Mesendoderm (in vitro differentiated cells): ENCODE measurements at places on chromosomes 12 and 14.
A peak's percentile ranks its signal among the peaks of the same experiment; 100 is the strongest.

DNA sequence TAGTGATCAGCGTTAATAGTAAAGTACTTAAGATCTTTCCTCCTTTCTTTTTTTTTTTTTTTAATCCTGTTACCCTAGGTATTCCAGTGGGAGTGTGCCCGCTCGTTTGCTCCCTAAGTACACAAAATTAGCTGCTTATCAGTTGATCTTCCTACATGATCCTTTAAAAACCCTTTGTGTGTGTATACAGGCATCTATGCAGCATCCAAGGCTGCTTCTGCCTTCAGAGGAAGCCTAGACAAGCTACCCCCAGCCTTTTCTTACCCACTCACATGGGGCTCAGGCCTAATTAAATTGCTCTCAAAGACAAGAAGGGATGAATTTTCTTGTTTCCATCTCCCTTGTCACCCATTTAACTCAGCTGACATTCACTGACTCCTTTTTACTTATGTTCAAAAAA, 343.4 kb upstream of the LMO3 start:
- no peak for DNase-seq
- H3K4me1 ChIP-seq = peaks cover 3% of the 10 kb centered on the region
- no peaks in the 10 kb centered on the region for H3K27me3 ChIP-seq
- no peaks in the 10 kb centered on the region for H3K36me3 ChIP-seq

- no peak for DNase-seq
- H3K27ac ChIP-seq = no peak overlapping the region
- no peaks in the 10 kb centered on the region for H3K27me3 ChIP-seq
- no peak overlapping the region for H3K4me3 ChIP-seq
- no peaks in the 10 kb centered on the region for H3K4me1 ChIP-seq
Observed at GRCh38 chr12:127479256-127479655, 787.7 kb upstream of the TMEM132C start.

DNA sequence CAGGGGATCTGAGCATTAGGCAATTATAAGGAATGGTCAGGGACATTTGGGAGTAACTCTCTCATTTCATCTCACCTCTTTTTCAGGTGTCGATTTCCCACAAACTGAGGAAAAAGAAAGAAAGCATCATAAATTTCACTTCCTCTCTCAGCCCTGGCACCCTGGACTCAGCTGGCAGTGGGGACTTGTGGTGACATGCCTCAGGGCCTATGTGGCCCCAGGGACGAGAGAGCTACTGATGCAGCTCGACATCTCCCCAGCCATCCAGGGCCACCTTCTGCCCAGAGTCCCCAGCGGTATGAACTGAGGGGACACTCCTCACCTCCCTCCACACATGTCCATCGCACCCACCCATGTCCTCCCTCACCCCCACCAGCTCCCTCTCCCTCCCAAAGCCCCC, 11.7 kb downstream of the TNFRSF1A start:
- no peak overlapping the region for H3K27ac ChIP-seq
- H3K4me3 ChIP-seq = no peak overlapping the region
- no peak for DNase-seq
- H3K36me3 ChIP-seq = peaks cover 34% of the 10 kb centered on the region

- no peaks in the 10 kb centered on the region for H3K27me3 ChIP-seq
- peaks cover 7% of the 10 kb centered on the region for H3K4me1 ChIP-seq
- no peak overlapping the region for H3K4me3 ChIP-seq
- no peaks in the 10 kb centered on the region for H3K36me3 ChIP-seq
Observed at GRCh38 chr14:93683226-93683625, 105.1 kb downstream of the PRIMA1 start.

GRCh38 chr12:87217491-87217890, 811.7 kb downstream of the C12orf50 start:
- no peaks in the 10 kb centered on the region for H3K36me3 ChIP-seq
- no peaks in the 10 kb centered on the region for H3K4me1 ChIP-seq
- no peak overlapping the region for H3K27ac ChIP-seq
- no peak overlapping the region for H3K4me3 ChIP-seq

DNA sequence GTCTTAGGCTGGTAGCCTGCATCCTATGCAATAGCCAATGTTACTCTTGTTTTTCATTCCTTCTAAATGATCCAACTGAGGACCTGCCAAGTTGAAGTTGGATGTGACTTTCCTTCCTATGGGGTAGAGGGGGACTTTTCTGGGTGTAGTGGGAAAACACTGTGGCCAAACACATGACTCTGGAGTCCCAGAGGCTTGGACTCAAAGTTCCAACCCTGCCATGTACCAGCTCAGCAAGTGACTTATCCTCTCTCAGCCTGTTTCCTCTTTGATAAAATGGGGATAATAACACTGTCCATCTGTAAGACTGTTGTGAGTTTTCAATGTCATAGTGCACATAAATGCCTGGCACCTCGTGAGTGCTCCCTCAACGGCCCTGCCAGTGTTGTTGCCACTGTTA, 97.0 kb downstream of the ZFP36L1 start:
- no peak overlapping the region for H3K4me3 ChIP-seq
- no peak for DNase-seq
- H3K36me3 ChIP-seq = no peaks in the 10 kb centered on the region
- no peak overlapping the region for H3K27ac ChIP-seq
- no peaks in the 10 kb centered on the region for H3K27me3 ChIP-seq
- H3K4me1 ChIP-seq = peaks cover 3% of the 10 kb centered on the region

DNA sequence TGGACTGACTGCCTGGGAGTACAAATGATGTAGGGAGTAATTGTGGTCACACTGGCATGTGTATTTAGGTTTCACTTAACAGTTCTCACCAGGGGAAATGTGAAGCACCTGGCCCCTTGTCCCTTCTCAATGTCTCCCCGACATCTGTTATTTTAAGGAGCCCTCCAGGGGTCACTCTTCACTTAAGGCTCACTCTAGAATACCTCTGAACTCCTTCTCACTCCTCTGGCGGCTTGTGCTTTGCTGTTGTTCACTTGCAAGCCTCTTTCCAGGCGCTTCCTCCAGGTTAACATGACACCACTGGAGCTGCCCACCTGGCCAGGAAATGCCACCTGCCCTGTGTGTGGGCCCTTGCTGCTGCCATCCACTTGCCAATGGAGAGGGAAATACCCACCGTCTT, 56.5 kb upstream of the GZMB start:
- H3K4me3 ChIP-seq = no peak overlapping the region
- no peaks in the 10 kb centered on the region for H3K27me3 ChIP-seq
- no peak overlapping the region for H3K27ac ChIP-seq
- no peaks in the 10 kb centered on the region for H3K36me3 ChIP-seq

DNA sequence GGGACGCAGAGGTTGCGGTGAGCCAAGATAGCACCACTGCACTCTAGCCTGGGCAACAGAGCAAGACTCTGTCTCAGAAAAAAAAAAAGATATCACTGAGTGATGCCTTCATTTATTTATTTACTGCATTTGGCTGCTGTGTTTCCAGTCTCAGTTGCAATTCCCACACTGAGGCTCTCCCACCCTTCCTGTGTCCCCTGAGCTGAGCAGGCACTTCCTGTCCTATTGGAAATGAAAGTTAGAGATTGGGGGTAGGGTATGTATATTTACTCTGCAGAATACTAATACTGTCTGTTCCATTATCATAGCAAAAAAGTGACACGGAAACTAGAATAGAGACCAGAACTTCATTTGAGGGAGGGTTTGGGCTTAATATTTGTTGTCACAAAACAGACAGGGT, 1.6 kb upstream of the RBMS2 start:
- no peaks in the 10 kb centered on the region for H3K27me3 ChIP-seq
- H3K4me3 ChIP-seq = no peak overlapping the region
- DNase-seq = no peak
- no peaks in the 10 kb centered on the region for H3K36me3 ChIP-seq
- H3K27ac ChIP-seq = no peak overlapping the region

DNA sequence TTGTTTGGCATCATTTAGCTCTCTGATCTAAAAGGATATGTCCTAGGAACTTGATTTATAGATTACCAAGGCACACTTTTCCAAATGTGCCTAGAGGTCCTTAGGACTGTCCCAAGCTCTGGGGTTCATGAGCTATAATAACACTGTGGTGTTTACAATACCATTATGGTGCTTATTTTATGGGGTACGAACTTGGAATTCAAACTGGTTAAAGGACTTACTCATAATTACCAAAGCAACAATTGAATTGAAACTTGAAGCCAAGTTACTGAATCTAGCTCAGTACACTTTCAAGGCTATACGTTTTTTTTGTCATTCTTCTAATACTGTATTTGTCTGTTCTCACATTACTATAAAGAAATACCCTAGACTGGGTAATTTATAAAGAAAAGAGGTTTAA, 9.6 kb upstream of the TEP1 start:
- H3K36me3 ChIP-seq = no peaks in the 10 kb centered on the region

DNA sequence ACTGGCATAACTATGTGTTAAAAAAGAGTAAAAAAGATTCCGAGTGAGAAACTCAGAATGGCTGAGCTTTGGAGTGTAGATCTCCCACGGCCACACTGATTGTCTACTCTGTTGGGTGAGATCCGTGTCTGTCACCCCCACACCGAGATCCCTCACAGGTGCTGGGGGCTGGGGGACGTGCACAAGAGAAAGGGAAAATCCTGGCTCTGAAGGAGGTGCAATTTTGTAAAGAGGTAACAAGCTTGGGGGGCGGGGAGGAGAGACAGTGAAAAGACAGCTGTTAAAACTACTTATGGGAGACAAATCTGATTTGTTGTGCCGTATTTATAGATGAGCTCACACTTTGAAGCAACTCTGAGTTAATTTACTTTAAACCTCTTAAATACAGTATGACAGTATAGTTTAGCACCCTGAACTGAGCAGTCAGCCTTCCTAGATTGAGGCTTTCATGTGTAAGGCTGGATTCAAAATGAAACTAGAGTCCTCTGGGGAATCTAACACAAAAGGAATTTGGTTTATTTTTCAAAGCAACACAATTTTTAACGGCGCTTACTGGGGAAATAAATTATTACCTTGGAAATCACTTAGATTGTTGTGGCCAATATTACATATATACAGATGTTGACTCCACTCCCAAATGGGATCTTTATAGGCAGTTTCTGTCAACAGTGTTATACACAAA, 167.4 kb upstream of the RGS6 start:
- H3K36me3 ChIP-seq = no peaks in the 10 kb centered on the region
- no peak overlapping the region for H3K27ac ChIP-seq
- no peaks in the 10 kb centered on the region for H3K4me1 ChIP-seq
- H3K4me3 ChIP-seq = no peak overlapping the region

GRCh38 chr12:106284358-106285105, 18.0 kb upstream of the TCP11L2 start:
- H3K27ac ChIP-seq = no peak overlapping the region
- H3K27me3 ChIP-seq = no peaks in the 10 kb centered on the region
- no peak overlapping the region for H3K4me3 ChIP-seq
- H3K4me1 ChIP-seq = no peaks in the 10 kb centered on the region
- DNase-seq = no peak

DNA sequence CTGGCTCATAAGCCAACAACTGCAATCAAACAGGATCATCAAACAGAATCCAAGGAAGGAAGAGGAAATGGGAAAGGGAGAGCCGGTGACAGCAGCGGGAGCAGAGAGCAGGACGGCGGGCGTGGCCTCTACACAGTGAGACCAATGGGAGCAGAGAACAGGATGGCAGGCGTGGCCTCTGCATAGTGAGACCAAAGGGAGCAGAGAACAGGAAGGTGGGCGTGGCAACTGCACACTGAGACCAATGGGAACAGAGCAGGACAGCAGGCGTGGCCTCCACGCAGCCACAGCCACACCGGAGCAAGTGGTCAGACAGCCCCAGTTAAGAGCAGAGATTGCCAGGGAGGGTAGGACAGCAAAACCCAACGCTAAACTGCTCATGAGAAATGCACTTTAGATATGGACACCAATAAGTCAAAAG, 16.4 kb downstream of the LRCOL1 start:
- no peak overlapping the region for H3K27ac ChIP-seq
- no peaks in the 10 kb centered on the region for H3K36me3 ChIP-seq
- no peaks in the 10 kb centered on the region for H3K4me1 ChIP-seq
- no peaks in the 10 kb centered on the region for H3K27me3 ChIP-seq
- no peak overlapping the region for H3K4me3 ChIP-seq
- DNase-seq = peak; percentile 94

- H3K4me1 ChIP-seq = no peaks in the 10 kb centered on the region
- no peaks in the 10 kb centered on the region for H3K27me3 ChIP-seq
- DNase-seq = no peak
- no peak overlapping the region for H3K27ac ChIP-seq
- H3K36me3 ChIP-seq = no peaks in the 10 kb centered on the region
Observed at GRCh38 chr14:100045642-100046344, 19.4 kb upstream of the EVL start.

DNA sequence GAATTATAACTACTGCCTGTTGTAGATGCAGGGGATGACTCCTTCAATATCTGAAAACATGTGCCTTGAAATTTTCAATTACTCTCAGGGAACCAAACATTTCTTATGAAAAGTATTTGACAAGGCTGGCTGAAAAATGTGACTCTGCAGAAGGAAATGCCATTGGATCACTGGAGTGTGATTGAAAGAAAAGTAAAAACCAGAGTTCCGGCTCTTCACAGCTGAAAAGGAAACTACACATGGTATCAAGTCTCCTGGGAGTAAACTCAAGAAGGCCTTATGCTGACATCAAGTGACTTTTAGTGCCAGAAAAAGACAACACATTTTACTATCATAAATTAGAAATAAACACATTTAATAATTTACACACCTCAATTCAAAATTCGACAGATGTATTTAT, 693.0 kb downstream of the LRFN5 start:
- no peak for DNase-seq
- no peaks in the 10 kb centered on the region for H3K27me3 ChIP-seq
- no peaks in the 10 kb centered on the region for H3K4me1 ChIP-seq
- H3K27ac ChIP-seq = no peak overlapping the region

DNA sequence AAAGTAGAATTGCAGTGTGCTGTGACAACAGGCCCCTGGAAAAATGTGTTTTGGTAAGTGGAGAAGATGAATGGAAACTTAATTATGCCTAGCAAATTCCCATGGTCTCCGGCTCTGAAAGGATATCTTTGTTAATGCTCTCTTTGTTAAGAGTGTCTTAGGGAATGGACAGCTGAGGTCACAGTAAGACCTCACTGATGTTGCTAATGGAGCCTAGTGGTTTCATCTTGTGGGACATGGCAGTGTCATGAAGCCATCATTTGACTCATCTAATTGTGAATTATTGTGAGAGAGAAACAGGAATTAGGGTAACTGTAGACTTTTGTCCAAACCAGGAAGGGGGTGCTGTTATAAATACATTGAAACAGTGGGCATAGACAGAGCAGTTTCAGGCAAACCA, 330.3 kb downstream of the TMTC2 start:
- peaks cover 2% of the 10 kb centered on the region for H3K4me1 ChIP-seq
- no peak for DNase-seq
- no peaks in the 10 kb centered on the region for H3K36me3 ChIP-seq
- no peak overlapping the region for H3K4me3 ChIP-seq

DNA sequence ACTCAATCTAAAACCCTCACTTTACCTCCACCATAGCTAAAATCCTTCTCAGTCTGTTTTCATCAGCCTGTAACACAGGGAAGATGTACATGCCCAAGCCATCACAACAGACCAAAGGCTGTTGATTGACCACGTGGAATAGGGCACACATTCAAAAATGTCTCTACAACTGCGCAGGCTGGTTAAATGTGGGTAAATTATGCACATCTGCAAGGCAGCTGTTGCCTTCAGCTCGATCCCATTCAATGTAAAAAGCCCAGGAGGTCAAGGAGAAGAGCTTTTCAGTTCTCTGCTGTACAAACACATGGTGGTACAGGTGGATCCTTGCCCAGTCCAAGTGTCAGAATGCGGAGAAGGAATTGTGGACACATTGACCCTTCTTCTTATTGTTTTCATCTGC, 354.0 kb downstream of the FLRT2 start:
- no peaks in the 10 kb centered on the region for H3K4me1 ChIP-seq
- no peaks in the 10 kb centered on the region for H3K27me3 ChIP-seq
- no peak overlapping the region for H3K27ac ChIP-seq
- H3K4me3 ChIP-seq = no peak overlapping the region
- no peak for DNase-seq

- H3K4me3 ChIP-seq = no peak overlapping the region
- no peak overlapping the region for H3K27ac ChIP-seq
- H3K27me3 ChIP-seq = no peaks in the 10 kb centered on the region
- peaks cover 3% of the 10 kb centered on the region for H3K36me3 ChIP-seq
- H3K4me1 ChIP-seq = no peaks in the 10 kb centered on the region
- DNase-seq = peak; percentile 29
Observed at GRCh38 chr14:70595443-70596185, 4.8 kb downstream of the MED6 start.
